Left kidney (tissue), 8 donors: ENCODE measurements at places on chromosomes 6 and 20. TPM values are rescaled to one million over a fixed set of nuclear protein-coding genes. Genes with fewer than 3 reads are reported as not detected.

DNA sequence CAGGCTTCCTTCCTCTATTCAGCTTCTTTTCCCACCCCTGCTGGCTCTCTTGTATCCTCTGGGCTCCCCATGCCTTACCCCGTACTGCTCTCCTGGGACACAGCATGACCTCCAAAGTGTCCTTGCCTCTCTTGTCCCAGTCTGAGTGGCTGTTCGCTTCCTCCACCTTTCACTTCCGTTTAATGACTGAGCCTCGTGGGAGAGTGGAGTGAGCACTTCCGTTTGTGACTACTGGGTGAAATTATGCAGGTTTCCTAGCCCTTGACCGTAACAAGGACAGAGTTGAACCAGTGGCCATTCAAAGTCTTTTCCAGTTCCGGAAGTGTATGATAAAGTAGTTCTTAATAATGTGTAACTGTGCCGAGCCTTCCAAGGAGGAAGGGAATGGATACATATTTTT is 109.2 kb downstream of the ARID1B start:
- DNase-seq, result no peak

The KHDC1L gene
- polyA plus RNA-seq, result 0.62 TPM

DNA sequence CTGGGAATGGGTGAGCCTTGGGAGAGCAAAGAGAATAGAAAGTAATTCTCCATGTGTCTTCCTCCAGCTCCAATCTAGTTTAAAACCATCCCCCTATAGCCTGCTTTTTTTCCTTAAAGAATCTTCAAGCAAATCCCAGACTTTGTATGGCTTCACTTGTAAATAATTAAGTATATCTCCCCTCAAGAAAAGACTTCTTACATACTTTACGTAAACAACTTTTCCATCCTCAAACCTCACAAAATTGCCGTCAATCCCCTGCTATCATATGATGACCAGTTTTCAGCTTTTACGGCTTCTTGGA is 88.5 kb upstream of the PHACTR3 start:
- no peak for DNase-seq

The OR2H1 gene
- not detected for polyA plus RNA-seq

- no peak for DNase-seq
These were observed 17.3 kb upstream of the IBTK start for GRCh38 chr6:82264824-82265223.
